T-helper 1 cell (primary cell): ENCODE measurements at places on chromosomes 6 and 20.

GRCh38 chr20:41424546-41424945, 57.9 kb upstream of the EMILIN3 start:
- DNase-seq, result no peak

- no peak for DNase-seq
These were observed 49.2 kb downstream of the MYH7B start for GRCh38 chr20:35004749-35005462.

DNA sequence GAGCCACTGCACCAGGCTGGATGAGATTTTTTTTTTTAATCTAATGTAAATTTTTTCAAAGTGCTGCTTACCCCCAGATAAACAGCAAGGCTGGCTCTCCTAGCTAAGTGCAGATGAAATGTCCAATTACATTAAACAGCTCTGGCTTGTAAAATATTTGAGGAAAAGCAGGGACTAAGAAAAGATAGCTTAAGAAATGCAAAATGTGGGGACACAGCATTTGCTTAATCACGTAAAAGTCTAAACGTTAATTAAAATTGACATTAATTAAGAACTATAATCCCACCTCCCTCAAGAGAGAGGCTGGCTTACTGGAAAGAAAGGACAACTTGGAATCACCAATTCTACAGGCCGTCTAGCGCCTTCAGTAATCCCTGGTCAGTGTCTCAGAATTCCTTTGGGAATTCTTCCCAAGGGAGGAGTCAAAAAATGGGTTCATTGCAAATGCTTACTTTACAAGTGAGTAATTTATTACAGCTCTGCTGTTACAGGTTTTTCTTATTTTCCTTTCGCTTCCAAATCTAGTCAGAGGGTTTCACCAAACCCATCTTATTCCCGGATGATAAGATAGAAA, 13.6 kb upstream of the MARCKS start:
- DNase-seq, result no peak

DNA sequence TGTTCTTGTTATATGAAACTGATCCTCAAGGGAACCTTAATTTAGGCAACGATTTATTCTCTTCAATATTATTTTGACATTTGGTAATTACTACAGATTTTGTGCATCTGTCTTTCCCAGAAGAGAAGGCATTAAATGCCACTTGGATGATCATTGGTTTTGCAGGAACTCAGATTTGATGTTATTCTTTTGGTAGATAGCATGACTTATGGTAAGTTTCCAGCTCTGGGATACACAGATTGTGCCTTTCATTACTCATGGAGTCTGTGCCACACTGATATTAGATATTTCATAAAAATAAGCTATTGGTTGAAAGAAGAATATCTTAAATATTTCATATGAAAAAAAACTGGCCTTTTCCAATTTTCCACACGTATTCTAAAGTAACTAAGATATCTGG, 120.1 kb downstream of the AIG1 start:
- DNase-seq, result no peak

- no peak for DNase-seq
These were observed 711 bp upstream of the SIRT5 start for GRCh38 chr6:13573669-13574110.

- DNase-seq, result no peak
These were observed 26.7 kb downstream of the KAT14 start for GRCh38 chr20:18164356-18164755.

- no peak for DNase-seq
These were observed 79.2 kb downstream of the CBFA2T2 start for GRCh38 chr20:33568868-33569801.

- no peak for DNase-seq
These were observed 10.9 kb downstream of the C6orf58 start for GRCh38 chr6:127587875-127588274.

GRCh38 chr20:56653211-56653610, 24.1 kb downstream of the TFAP2C start:
- DNase-seq, result no peak

- DNase-seq, result no peak
These were observed 107.9 kb upstream of the NXT1 start for GRCh38 chr20:23242556-23243180.

DNA sequence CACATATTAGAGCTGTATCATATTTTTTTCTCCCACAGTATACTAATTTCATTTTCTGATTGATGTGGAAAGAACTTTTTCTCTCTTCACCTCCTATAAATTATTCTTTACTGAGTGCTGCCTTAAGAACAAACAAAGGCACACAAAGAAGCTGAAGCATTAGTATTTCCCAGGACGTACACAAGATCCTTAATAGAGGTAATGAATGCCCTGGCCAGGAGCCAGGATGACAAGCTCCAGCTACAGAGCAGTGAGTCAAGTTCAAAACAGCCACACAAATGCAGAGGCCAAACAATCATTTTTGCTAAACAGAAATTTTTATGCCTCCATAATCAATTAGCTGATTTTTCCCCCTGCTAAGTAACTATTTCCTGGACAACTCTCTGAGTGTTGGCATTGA, 639.6 kb downstream of the EPHA7 start:
- DNase-seq, result no peak

GRCh38 chr20:59350330-59351156, 50.1 kb downstream of the EDN3 start:
- DNase-seq, result no peak

DNA sequence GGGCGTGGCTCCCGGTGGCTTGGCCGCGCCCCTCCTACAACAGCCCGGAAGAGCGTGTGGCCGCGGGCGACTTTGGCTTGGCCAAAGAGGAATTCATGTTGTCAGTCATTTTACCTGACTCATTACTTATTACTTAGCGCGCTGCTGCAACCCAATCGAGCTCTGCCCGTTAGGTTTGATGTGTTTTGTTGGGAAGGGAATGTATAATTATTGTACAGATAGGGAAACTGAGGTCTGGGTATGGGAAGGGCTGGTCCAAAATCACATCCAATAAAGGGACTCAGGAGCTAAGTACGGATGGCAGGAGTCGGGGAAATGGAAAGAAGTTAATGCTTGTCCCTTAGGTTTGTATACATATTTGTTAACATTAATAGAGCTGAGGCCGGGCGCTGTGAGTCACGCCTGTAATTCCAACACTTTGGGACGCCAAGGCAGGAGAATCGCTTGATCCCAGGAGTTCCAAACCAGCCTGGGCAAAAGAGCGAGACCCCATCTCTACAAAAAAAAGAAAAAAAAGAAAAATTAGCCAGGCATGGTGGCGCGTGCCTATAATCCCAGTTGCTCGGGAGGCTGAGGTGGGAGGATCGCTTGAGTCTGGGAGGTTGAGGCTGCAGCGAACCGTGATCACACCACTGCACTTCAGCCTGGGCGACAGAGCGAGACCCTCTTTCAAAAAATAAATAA, 639 bp upstream of the ZNF335 start:
- DNase-seq, result no peak

GRCh38 chr20:46302106-46302505, 6.2 kb downstream of the CDH22 start:
- DNase-seq, result no peak

GRCh38 chr20:2753461-2754040, 46.9 kb downstream of the CPXM1 start:
- no peak for DNase-seq

DNA sequence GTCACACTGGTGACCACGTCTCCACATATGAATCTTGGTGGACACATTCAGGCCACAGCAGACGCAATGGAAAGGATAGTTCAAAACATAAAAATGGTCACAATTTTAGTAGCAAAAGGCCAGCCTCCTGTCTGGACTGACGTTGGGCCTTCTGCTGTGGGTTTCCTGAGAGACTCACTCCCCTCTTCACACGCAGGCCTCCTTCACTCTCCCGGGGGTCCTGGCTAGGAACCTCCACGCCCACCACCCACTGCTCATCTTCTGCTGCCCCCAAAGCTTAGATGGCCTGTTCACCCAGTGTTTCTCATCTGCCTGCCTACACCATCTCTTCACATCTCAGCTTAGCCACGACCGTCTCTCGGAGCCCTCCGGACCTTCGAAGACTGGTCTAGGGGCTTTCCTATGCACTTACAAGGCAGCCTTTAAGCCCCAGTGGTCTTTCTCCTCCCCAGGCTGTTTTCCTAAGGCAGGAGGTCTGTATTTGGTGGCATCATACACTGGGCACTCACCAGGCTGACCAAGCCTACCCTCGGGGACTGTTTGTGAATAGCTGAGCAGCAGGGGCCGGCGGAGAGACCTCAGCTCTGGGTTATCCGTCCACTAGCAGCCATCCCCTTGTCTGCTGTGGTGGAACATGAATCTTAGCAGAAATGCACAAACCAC, 46.6 kb upstream of the AFDN start:
- no peak for DNase-seq

DNA sequence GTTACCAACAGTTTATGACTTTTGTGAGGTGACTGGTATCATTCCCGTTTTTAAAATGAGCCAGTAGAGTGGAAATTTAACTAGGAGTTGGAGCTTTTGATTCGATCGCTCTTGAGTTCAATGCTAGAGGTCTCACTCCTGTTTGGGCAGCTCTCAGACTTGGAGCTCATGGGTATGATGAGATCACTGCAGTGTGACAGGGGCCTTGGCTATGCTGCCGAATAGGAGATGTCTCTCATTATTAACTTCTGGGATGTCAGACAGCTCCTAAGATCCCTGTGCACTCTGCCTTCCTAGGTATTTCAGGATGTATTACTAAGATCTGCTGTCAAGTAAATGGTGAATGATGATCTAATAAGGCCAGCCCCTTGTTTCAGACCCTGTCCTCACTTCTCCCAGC, 20.4 kb downstream of the AKAP12 start:
- no peak for DNase-seq

GRCh38 chr6:149373511-149373910, 26.6 kb upstream of the SUMO4 start:
- DNase-seq, result no peak

DNA sequence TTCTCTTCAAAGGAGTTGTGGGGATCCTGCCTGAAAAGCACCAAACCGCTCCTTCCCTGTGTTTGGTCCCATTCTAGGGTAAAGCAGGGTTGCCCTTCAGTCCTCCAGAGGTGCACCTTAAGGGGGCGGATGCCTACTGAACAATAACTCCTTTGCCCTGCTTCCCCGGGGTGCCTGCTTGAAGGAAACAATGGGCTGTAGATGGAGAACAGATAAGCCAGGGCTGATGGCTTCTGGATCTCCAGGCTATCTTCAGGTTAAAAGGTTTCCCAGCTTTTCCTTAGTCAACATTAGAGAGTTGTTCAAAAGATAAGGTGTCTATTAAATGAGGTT, 5.4 kb upstream of the PRDM1 start:
- DNase-seq, result no peak

GRCh38 chr20:16209951-16210361, 363.3 kb downstream of the KIF16B start:
- no peak for DNase-seq

DNA sequence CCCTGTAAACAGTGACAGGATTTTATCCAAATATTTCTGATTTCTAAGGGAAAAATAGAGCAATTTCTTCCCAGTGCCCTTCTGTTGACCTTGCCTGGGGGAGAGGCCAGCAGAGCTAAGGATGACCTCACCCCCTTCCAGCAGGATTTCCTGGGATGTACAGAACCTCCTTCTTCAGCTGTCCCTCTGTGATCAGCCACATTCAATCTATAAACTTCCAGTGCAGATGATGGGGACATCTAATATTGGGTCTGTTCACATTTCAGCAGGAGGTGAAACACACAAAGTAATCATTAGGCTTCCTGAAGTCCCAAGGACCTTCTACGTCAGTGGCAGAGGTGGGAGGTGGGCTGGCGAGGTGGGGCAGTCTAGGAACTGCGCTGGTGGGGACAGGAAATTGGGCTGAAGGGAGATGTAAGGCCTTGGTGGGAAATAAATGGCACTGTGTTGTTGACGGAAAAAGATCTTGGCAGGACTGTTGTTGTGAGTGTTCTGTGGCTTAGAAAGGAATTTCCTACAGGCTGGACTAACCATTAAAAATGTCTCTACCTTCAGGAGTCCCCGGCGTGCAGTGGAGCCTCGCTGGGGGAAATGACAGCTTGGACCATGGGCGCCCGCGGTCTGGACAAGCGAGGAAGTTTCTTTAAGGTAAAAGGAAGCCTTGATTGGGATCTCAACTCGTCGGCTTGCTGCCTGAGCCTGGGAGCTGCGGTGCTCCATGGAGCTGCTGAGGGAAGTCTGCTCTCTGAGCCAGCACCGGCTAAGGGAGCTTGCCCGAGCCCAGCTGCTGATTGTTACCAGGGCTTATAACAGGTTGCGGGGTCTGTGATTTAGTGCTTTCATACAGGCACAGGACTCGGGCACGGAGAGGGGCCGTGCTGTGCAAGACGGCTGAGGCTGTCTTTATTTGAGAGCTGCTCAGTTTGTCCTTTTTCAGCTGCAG, 127.9 kb upstream of the NAA20 start:
- no peak for DNase-seq

DNA sequence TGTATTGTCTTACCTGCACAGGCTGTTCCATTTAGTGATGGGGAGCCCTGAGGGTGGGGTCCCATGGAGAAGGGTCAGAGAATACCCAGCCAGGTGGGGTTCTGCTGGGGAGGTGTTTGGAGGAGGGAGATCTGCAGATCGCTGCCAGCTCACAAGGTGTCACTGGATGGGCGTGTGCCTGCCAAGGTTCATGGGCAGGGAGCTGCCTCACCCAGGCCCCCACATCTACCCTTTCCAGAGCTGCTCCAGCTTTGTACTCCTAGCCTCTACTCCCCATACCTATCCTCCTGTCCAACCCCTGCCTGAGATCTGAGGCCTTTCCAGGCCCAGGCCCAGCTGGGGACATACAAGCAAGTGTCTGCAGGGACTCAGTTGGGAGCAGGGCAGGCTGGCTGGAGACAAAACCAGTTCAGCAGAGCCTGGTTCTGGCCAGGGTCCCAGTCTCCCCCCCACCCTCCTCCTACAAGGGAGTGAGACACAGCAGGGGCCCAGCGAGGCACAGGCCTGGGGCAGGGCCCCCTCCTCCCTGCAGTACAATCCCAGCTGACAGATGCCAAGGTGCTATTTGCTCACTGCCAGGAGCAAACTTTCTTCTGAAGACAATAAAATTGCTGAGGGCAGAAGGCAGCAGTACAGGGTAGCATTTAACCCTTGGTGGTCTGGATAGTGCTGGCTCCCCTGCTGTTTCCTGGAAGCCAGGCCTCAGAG, 19.7 kb downstream of the SPDEF start:
- DNase-seq, result no peak

- no peak for DNase-seq
These were observed 360.6 kb upstream of the RUNX2 start for GRCh38 chr6:44967481-44967880.

GRCh38 chr6:161163466-161164181, 110.2 kb downstream of the AGPAT4 start:
- no peak for DNase-seq

- no peak for DNase-seq
These were observed 24.5 kb downstream of the TTBK1 start for GRCh38 chr6:43267619-43268354.

GRCh38 chr6:40958738-40959137, 80.3 kb downstream of the UNC5CL start:
- DNase-seq, result no peak

GRCh38 chr6:109318328-109318876, 63.9 kb downstream of the CD164 start:
- DNase-seq, result no peak

DNA sequence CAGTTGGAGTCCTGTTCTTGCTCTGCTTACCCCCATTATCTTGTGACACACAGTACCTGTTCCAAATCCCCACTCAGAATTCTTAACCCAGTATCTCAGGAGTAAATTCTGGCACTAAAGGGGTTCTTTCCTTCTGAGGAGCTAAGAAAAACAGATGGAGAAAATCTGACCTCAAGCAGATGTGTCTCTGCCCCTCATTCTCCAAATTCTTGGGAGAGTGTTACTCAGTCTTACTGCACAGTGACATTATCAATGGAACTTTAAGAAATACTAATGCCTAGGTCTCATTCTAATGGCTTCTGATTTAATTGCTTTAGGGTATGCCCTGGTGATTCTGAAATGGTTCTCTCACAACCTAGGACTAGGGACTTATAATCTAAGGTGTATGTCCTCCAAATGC, 40.6 kb upstream of the PTPRK start:
- no peak for DNase-seq

- no peak for DNase-seq
These were observed 3.2 kb downstream of the OSBPL2 start for GRCh38 chr20:62241506-62241905.
